Activated T-cell treated with anti-CD3 and anti-CD28 coated beads, Interleukin-2, amount 50 U/mL, for 72 hours (primary cell): ENCODE measurements at places on chromosomes 16 and 17. TPM values are rescaled to one million over a fixed set of nuclear protein-coding genes. Genes with fewer than 3 reads are reported as not detected.

Gene CCL18
- total RNA-seq = 1.5 TPM

Gene CCL4L2
- 9.1 TPM for total RNA-seq

Gene SNAI3
- 8.4 TPM for total RNA-seq

Gene IRX6
- total RNA-seq = not detected

Gene STH
- not detected for total RNA-seq

Gene PITPNM3
- total RNA-seq = 0.81 TPM

Gene DHRS7C
- total RNA-seq = not detected

Gene FBXO39
- not detected for total RNA-seq
